ENCODE measurements at places on chromosomes 12 and 14. TPM values are rescaled to one million over a fixed set of nuclear protein-coding genes. Genes with fewer than 3 reads are reported as not detected.

DNA sequence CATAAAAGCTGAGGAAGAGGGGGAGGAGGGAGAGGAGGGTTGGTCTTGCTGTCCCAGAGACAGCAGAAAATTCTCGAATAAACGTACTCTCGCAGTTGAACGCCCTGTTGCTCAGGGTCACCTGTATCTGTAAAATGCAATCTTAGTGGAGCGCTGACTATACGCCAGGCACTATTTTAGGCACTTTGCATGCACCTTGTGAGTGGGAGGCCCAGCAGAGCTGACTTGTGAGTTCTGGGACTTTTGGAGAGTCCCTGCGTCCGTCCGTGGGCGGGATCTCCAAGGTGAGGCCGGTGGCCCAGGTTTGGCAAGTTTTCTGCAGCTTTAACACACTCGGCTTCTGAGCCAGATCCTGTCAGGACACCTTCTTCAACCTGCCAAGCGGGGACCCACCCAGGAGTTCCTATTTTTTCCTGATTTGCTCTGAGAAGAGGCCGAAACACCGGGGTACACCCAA lies 32.5 kb upstream of the PLEKHG6 start:
- peak; percentile 49 for DNase-seq

GRCh38 chr12:30437616-30438015 lies 258.1 kb downstream of the IPO8 start:
- DNase-seq, result no peak

The SERPINA4 gene
- not detected for total RNA-seq

DNA sequence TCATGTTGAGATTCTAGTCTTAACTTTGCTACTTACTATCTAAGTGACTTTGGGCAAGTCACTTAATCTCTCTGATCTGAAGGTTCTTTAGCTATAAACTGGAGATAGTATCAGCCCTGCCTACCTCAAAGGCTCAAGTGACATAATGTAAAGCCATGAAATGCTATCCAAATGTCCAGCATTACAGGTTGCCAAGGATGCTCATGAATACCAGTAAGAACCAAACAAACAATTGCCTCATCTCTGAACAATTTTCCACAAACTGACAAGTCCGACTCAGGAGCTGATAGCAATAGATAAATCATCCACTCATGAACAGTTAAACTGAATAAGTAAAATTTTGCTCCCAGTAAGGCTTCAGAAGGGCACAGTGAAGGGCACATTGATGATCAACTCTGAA lies 51.5 kb downstream of the LMNTD1 start:
- no peak for DNase-seq

- DNase-seq, result no peak
These were observed 32.3 kb downstream of the EFCAB11 start for GRCh38 chr14:89922031-89922907.

The OR6J1 gene
- total RNA-seq, result not detected

The ASB2 gene
- total RNA-seq, result 2.3 TPM

DNA sequence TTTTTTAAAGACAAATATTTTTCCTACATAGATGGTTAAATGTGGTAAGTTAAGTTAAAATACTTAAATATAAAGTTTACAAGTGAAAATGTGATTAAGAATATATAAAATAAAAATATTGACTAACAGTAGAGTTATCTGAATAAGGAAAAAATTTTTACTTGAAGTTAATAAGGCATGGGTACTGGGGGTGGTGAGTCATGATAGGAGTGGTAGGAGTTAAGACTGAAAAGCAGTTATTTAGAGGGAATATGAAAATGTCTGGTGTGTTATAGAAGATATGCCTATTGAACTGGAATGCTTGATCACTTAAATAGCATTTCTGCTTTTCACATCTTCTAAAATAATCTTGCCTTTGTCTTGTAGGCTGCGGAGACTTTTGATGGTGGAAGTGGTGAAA lies 68.7 kb downstream of the CCDC91 start:
- DNase-seq, result no peak

The RBP5 gene
- 3.0 TPM for total RNA-seq

DNA sequence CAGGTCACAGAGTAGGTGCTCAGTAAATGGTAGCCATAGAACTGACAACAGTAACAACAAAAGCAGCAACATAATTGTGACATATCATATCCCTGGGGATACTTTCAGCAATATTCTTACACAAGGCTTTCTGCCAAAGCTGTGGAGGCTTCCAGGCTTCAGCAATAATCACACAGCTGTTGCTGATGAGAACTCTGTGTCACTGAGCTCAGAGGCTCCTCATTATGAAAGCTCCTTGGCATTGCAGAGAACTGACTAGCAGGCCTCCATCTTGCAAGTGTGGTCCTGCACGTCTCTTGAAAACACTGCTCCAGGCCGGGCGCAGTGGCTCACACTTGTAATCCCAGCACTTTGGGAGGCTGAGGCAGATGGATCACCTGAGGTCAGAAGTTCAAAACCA lies 97.3 kb upstream of the BTG1 start:
- no peak for DNase-seq

Measured in GM23338 (cell line).